ENCODE measurements at places on chromosomes 3 and 15.

- DNase-seq = no peak
Observed at GRCh38 chr3:190378240-190378891, 9.6 kb upstream of the CLDN16 start.

DNA sequence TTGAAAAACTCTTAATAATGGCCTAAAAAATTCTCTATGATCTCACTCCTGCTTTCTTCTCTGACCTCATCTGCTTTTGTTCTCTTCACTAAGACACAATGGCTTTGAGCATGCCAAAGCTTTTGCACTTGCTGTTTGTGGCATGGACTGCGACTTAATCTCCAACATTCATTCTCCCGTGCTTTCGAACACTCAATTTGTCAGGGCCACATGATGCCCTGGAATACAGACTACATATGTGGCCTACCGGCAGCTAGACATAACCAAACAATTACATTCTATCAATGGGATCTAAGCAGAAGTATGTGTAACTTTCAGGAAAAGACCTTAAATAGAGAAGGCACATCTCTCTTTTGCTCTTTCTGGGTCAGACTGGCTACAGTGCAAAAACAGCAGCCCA lies 506.5 kb downstream of the MAGI1 start:
- no peak for DNase-seq

DNA sequence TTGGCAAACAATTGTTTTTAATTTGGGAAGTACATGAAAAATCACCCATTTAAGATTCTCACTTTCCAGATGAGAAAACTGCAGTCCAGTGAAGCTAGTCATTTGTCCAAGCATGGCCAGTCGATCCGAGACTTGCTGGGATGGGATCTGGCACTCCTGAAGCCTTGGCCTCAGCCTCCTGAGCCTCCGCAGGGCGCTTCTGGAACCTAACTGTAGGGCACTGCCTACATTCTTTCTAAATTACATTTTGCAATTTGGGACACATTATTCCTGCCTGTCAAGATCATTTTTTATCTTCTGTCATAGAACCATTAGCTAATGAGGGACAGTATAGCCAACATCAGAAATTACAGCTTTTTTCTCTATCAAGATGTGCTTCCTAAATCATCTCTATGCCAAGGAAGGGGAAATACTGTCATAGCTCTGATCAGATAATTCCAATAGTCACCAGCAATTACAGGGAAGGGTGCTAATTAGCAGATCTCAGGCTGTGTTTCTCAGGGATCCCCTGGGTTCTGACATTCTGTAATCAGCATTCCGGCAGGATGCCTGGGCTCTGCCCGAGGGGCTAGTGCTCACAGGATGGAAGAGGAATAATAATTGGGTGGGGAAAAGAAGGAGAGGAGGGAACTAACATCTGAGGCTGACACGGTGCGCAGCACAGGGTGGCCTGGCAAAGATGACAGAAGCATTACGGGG lies 28.3 kb downstream of the ANAPC13 start:
- DNase-seq = no peak

GRCh38 chr3:21747376-21747775 lies 3.6 kb downstream of the ZNF385D start:
- no peak for DNase-seq

DNA sequence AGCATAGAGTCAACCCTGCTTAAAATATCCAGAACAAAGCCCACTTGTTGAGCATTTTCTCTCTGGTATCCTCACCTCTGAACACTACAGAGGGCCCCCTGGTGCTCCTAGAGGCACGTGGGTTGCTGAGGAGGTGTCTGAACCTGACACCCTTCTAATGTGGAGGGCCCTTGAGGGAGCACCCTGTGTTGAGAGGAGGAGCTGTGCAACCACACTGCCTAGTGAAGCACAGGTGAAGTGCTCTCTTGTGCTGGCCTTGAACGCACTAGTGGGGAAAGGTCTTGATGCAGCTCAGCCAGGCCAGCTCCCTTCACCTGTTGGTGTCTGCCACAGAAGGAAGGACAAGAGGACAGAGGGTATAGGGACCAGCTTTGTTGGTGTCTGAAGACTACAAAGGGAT lies 51.9 kb downstream of the CCK start:
- DNase-seq = no peak

DNA sequence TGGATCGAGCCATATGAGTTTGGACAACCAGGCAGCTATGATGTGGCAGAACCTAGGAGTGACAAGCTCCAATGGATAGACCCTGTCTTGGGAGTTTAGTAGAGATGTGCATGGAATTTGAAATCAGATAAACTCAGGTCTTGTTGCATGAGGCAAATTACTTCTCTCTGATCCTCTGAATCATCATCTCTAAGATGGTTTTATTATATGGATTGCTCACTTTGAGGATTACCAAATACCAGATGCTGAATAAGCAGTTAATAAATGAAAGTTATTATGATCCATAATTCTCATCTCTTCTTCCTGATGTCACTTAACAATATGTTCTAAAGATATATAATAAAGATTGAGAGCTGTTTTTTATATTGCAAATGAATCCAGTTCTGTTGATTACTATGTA lies 622.2 kb downstream of the NTRK3 start:
- DNase-seq = no peak

DNA sequence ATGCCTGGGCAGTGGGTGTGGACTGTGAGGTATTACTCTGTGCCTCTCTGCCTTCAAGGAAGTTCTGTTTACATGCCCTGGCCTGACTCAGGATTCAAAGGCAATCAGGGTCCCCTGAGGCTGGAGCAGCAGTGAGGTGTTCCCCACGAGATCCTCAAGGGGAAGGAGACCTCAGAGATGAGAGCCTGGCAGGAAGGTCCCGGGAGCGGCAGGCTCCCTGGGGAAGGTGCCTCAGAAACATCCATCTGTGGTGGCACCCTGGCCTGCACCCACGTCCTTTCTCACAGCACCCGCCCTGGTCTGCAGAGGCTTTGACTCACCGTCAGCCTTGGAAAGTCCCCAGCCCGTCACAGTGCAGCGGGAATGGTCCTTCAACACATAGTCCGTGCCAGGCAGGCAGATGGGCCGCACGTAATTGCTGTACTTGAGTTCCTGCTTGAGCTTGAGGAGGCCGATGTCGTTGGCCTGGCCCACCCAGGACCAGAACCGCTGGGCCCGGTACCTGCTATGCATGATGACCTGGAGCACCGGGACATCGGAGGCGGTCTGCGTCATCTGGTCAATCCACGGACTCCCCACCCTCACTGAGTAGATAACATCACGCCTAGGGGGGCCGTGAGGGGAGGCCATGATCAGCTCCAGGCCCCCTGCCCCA lies 3.6 kb downstream of the PRSS50 start:
- no peak for DNase-seq

DNA sequence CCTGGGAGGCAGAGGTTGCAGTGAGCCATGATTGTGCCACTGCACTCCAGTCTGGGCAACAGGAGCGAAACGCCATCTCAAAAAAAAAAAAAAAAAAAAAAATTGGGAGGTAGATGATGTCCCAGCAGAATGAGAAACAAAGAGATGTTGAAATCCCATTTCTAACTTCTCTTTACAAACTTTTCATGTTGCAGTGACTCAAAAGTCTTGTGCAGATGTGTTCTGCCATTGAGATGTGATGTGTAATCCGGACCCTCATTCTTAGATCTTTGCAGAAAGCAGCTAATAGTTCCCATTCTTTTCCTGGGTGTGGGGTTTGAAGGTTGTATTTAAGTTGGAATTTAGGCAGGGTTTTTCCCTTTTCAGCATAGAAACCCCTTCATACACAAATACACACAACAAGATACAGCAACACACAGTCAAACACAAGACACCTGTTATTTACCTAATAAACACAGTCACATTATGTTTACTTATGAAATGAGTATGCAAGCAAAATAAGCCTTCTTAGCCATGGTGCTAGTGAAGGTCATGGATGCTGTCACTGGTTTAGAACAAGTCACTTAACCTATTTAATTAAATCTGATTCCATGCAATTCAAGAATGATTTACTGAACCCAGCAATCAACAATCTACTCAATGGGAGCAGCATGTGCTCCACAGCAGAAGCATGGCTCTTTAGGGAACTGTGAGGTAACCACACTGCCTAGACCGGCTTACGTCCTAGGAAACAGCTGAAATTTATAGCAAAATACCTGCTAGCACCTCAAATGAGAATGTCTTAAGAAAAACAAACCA lies 14.9 kb downstream of the SIAH2 start:
- no peak for DNase-seq

DNA sequence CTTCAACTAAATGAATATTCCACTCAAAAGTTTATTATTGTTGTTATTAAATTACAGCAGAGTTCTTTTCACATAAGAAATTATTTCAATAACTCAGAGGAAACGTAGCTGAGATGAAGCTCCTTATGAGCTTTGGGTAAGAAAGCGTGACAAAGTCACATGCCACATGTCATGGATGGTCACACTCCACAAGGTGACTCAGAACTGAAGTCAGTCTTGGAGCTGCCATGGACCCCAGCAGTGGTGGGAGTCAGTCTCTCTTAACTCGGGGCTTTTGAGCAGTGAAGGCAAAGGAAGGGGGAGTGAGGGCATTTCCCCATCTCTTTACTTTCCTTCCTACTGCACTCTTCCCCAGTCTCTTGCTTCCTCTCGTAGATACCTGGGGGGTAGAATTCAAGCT lies 87.5 kb upstream of the FAM3D start:
- no peak for DNase-seq

- DNase-seq = no peak
Observed at GRCh38 chr3:59327376-59327808, 277.6 kb upstream of the CFAP20DC start.

DNA sequence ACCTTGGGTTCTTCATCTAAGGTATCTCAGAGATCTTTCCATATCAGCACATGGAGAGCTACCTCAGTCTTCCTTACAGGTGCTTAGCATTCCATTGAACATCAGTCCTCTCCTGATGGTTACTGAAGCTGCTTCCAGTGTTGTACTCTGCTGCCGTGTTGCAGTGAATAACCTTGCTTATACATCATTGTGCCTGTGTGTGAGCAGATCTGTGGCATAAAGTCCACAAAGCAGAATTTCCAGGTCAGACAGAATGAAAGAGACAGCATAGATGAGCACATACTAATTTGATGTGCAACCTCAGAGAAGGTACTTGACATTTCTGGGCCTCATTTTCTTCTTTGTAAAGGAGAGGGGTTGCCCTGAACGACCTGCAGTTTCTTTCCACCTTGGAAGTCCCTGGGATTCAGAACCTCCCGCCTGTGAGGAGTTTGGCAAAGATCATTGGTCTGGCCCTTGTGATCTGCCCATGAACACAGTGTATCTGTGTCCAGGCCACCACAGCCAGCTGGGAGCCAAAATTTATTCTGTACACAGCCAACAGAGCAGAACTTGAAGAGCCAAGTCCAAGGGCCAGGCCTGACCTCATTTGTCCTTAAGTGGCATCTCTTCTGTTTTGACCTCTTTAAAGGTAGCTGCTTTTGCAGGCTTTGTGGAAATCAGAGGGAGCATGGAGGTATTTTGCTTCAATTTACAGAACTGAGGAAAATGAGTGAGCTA lies 57.2 kb upstream of the SLC7A14 start:
- no peak for DNase-seq

GRCh38 chr15:70034141-70034540 lies 63.6 kb downstream of the TLE3 start:
- no peak for DNase-seq

GRCh38 chr15:66413579-66413978 lies 26.9 kb downstream of the MAP2K1 start:
- DNase-seq = no peak

- DNase-seq = no peak
Observed at GRCh38 chr3:28612232-28612631, 263.6 kb upstream of the AZI2 start.

GRCh38 chr15:66758844-66759243 lies 56.8 kb downstream of the SMAD6 start:
- no peak for DNase-seq

DNA sequence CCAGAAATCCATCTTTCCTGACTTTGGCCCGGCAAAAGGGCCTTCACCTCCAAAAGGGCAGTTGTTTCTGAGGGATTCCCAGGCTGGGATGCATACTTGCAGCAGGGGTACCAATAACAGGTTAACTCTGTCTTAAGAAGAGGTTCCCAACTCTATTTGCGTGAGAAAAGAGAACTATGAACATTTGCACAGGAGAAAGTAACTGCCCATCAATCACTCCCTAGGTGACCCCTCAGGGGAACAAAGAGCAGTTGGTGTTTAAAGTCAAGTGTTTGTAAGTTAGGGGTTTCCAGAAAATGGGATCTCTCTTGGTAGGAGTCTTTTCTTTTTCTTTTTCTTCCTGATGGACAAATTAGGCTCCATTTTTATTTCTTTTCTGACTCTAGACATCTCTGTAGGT lies 97.3 kb downstream of the EPHB1 start:
- DNase-seq = no peak

Data from Karpas-422 (cell line).